HFFc6 (cell line): ENCODE measurements at places on chromosomes 3 and 15.

DNA sequence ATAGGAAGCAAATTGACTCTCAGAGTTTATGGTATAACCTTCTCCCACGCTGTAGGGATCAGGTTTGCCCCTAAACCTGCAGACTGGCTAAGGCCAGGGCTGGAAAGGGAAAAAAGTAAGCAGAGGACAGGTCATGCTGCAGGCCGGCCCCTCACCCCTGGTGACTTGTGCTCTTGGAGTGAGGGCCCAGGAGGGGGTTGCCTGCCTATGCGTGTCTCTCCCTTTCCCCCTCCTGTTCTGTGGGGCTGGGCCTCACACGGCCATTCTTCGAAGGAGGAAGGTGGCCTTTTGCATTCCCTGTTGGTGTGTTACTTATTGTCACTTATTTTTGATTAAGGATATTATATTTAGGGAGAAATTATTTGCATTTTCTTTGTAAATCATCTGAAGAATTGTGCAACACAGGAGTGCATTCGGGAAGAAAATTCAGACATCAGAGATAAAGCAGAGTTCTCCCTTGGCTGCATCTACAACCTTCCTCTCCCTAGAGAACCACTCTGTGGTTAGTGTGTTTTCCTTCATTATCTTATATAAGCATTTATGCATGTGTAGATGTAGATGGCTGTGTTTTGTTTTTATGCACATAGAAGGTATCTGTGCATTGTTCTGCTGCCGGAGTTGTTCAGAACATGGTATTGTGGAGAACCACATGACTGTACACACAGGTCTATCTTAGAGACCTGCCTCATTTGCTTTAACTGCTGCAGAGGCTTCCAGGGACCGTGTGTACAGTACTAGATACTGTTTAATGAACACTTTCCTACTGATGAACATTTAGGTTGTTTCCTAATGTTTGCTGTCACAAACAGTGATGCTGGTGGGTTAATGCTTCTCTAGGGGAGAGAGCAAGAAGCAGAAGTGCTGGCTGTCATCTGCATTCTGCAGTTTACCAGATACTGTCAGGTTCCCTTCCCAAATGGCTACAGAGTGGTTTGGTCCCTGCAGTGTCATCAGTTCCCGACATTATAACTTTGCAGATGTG is 133.5 kb downstream of the APBA2 start:
- no peak for DNase-seq

- DNase-seq: no peak
Measured at GRCh38 chr15:75349851-75350588, 3.2 kb downstream of the NEIL1 start.

GRCh38 chr15:75721923-75722870 is 9.5 kb upstream of the CSPG4 start:
- DNase-seq: no peak

DNA sequence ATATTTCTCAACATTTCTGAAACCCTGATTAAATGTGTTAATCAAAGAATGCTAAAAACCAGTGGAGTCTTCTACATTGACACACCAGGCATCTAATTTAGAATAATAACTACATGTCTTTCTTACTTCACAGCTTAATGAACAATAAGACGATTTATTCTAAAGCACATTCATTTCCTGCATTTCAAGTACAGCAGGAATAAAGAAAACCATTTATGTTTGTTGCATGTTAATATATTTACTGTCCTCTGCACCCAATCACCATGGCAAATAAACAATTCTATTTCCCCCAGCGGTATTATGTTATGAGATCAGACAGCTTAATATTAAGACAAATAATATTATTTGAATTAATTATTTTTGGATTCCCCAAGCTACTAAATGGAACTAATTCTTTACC is 1336.3 kb upstream of the CADM2 start:
- no peak for DNase-seq

DNA sequence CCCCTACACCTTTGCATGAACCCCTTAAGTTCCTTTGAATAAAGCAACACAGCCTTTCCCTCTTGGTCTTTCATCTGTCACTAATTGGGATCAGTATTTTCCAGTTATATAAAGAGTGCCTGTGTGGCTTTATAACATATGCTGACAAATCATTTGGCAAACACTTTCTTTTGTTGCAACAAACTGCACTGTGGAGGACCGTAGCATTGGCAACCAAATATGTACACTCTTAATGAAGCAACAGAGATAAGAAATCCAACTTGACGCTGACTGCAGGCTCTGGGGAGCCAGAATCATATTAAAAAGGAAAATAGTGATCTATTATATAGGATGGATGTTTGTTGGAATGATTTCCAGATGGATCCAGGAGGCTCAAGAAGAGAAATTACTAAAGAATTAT is 120.1 kb upstream of the PRICKLE2 start:
- DNase-seq: peak; percentile 81

- peak; percentile 4 for DNase-seq
Measured at GRCh38 chr3:121545049-121545573, 677 bp downstream of the POLQ start.

DNA sequence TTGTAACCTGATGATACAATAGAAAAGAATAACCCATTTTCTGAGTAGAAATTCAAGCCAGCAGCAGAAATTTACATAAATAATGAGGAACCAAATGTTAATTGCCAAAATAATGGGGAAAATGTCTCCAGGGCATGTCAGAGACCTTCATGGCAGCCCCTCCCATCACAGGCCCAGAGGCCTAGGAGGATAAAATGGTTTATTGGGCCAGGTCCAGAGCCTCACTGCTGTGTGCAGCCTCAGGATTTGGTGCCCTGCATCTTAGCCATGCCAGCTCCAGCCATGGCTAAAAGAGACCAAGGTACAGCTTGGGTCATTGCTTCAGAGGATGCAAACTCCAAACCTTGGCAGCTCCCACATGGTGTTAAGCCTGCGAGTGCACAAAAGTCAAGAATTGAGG is 352.1 kb upstream of the MEIS2 start:
- no peak for DNase-seq

- DNase-seq: no peak
Measured at GRCh38 chr3:71062037-71062932, 521.2 kb downstream of the FOXP1 start.
